ENCODE measurements at places on chromosomes 1 and 21. TPM values are rescaled to one million over a fixed set of nuclear protein-coding genes. Genes with fewer than 3 reads are reported as not detected.
A peak's percentile ranks its signal among the peaks of the same experiment; 100 is the strongest.

Gene KRTAP13-2
- total RNA-seq, result not detected

- DNase-seq, result no peak
These were observed 706 bp downstream of the CREB3L4 start for GRCh38 chr1:153968408-153968807.

- DNase-seq, result no peak
These were observed 484.4 kb upstream of the ZRANB2 start for GRCh38 chr1:71565262-71565661.

GRCh38 chr1:21297975-21298374 lies 7.7 kb upstream of the ECE1 start:
- no peak for DNase-seq

DNA sequence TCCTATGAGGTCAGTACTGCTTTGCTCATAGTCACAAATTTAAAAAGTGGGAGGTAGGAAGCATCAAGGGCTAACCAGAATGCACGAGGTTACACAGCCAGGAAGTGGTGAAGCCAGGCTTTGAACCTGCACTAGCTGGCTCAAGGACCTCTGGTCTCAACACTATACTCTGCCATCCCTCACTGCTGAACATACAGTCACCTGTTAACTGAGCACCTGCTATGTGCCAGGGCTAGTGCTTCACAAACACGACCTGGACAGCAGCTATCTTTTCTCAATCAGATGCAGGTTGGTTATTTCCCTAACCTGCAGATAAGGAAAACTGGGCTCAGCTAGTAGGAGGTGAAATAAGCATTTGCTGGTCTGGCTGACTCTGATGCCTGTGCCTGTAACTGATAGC lies 73.0 kb downstream of the GLIS1 start:
- no peak for DNase-seq

GRCh38 chr1:184788970-184789369 lies 34.3 kb upstream of the EDEM3 start:
- DNase-seq, result no peak

- no peak for DNase-seq
These were observed 65.1 kb upstream of the DPT start for GRCh38 chr1:168794057-168794456.

GRCh38 chr1:180482425-180483275 lies 19.7 kb downstream of the ACBD6 start:
- no peak for DNase-seq

GRCh38 chr1:201397675-201398074 lies 1.4 kb downstream of the LAD1 start:
- DNase-seq, result no peak

DNA sequence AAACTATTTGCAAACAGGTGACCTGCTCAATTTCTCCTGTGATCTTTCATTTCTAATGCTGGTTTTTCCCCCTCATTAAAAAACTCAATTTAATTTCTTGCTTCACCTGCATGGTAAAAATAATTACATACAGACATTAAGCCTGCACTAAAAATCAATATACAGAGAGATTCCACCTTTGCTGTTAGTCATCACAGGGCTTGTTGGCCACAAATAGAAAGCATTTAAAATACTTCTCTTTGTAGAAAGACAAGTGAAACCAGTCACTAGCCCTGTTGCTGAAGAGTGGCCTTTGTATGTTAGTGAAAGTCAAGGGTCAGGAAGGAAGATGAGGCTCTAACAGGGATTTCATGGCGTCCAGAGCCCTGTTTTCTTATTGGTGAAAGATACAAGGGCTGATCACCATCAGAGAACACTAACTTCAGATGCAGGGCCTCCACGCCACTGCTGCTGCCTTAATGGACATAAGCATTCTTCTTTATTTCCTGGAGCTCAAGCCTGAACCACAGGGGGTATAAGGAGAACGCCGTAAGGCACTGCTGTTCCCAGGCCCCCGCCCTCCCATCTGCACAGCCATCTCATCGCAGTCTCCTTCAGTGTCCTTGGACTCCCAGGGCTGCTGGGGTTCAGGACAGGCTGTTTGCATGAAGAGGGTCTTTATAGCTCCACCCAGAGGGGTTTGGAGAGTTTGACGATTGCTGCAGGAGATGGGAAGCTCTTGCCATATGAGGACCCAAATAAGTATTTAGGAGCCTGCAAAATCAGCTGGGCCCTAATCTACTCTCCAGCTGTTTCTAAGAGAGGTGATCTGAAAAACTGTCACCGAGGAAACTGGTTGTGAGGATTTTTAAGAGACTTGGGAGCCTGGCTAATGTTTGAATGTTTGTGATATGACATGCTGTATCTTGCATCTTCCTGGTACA lies 117.3 kb upstream of the IRF2BP2 start:
- DNase-seq, result no peak

Gene SLC45A1
- 0.52 TPM for total RNA-seq

Gene BARHL2
- not detected for total RNA-seq

Gene SH3BGR
- 4.0 TPM for total RNA-seq

DNA sequence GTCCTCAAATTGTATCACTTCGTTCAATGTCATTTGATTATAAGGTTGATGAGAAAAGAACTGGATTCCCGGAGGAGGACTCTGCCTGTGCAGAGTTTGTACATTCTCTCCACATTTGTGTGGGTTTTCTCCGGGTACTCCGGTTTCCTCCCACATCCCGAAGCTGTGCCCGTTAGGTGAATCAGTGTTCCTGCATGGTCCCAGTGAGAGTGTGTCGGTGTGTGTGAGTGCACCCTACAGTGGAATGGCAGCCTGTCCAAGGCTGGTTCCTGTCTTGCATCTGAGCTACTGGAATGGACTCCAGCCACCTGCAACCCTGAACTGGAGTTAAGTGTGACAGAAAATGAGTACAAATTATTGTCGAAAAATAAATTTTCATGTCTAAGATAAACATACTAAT lies 92.2 kb upstream of the KCTD3 start:
- no peak for DNase-seq

- DNase-seq, result peak; percentile 53
These were observed 40.2 kb upstream of the MPZL1 start for GRCh38 chr1:167681451-167682098.

DNA sequence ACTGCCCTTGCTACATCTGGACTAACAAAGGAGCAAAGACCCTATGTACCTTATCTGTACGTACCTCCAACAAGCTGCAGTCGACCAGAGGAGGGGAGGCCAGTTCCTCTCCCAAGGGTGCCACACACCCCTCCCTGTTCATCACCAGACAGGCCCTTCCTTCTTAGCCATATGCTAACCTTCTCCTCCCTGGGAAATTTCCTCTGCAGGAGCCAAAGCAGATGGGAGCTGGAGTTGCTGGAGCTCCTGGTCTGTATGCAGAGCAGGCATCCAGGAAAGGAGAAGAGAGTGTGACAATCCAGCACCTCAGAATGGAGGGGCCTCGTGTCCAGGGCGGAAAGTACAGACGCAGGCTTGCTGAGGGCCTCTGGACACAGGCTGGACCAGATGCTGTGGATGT lies 48.5 kb downstream of the C8B start:
- DNase-seq, result no peak

DNA sequence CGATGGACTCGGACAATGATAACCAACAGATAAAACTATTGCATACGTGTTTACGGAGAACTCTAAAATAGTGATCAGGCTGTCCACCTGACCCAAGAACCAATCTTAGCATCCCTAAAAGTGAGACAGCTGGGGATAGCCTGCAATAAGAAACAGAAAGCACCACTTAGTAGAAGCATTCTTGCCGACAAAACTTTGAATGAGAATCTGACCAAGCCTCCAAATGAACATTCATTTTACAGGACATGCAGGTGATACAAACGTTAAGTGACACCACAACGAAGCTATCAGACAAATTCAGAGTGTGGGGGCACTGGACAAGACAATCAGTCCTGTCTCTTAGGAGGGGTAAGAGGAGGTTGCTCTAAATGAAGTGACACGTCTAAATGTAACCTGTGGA lies 1.2 kb downstream of the PSMG1 start:
- DNase-seq, result no peak

All from activated naive CD4-positive, alpha-beta T cell treated with anti-CD3 and anti-CD28 coated beads for 36 hours (primary cell).